ENCODE measurements at places on chromosomes 3 and 15. TPM values are rescaled to one million over a fixed set of nuclear protein-coding genes. Genes with fewer than 3 reads are reported as not detected.

DNA sequence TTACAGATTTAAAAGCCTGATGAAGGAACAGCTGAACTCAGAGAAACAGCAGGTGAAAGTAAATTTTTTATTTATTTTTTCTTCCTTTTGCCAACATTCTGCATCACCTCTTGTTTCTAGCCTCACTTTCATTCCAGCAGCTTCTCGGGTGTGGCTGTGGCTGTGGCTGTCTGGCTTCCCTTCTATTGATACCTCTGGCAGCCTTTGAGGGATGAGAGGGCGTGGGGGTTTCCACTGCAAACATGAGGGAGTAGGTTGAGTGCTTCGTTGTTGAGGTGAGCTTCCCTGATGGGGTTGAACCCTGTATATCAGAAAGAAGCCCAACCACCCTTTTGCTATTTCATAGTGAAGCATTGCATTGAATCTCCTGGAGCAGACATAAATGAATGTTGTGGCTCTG is 6.2 kb upstream of the TMC3 start:
- DNase-seq: no peak

Gene ACAA1
- polyA plus RNA-seq: 33.4 TPM

Gene RYR3
- polyA plus RNA-seq: 54.3 TPM

Gene IFT57
- 24.6 TPM for polyA plus RNA-seq

GRCh38 chr15:88621789-88622604 is 857 bp downstream of the AEN start:
- no peak for DNase-seq

Gene PPM1L
- 10.0 TPM for polyA plus RNA-seq

Gene TOPBP1
- polyA plus RNA-seq: 25.1 TPM

Gene ALDH1A3
- polyA plus RNA-seq: 17.6 TPM

- DNase-seq: no peak
These were observed 464.1 kb downstream of the RAP2B start for GRCh38 chr3:153626158-153626557.

DNA sequence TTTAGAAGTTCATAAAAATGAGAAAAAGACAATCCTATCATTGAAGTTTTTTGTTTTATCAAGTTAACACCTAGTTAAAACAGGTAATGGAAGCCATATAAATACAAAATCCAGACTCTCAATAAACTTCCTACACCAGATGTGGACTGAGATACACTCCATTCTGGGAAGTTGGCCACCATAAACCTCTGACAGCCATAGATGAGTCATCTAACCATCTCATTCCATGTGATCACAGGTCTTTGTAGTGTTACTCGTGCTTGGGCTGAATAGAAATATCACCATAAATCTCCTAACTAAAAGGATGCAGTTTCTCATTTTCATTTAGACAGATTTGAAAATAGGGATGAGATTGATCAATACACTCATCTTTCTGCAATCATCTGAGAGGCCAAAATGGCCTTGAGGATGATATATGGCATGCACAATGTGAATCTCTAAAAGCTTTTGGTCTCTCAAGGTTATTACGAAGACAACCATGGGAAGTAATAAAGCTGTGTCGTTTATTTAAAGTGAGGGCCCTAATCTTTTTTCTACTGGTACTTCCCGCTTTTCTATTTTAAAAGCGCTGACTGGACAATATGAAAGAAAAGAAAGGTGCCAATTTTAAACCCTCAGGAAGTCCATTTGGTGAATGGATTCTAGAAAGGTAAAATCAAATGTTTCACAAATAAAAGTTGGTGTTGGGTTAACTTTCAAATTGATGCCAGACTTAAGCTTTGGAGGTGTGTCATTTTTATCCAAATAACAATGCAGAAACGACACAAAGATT is 155.5 kb downstream of the POLR2M start:
- DNase-seq: no peak

DNA sequence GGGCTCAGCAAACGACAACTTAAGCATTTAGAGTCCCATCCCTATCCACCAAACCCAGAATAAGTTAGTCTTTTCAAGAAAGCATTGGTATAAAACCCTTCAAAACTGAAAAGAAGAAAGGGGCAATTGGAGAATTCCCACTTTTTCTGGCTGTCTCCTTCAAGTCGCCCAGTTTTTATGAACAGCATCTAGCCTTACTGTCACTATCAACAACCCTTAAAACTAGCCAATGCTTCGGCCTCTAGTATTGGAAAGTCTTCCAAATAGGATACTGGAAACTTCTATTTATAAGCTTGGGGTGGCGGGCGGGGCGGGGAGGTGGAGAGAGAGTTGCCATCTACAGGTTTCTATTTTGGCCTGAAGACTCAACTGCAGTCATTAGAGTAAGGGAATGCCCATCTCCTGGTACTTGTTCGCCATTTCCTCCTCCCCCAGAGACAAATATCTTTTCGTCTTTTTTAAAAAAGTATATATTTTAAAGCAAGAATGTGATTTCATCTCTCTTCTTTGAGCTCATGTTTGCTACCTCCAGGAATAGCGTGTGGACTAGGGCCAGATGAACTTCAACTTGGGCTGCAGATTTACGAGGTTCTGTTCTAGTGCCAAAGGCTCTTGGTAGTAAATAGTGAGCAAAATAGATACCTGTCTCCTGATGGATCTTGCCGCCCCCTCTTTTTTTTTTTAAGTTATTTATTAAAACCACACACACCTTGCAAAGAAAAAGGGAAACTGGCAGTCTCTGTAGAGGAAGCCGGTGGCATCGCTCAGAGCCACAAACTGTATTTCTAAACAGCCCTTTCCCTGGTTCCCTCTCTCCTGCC is 2.7 kb downstream of the BCL6 start:
- DNase-seq: no peak

DNA sequence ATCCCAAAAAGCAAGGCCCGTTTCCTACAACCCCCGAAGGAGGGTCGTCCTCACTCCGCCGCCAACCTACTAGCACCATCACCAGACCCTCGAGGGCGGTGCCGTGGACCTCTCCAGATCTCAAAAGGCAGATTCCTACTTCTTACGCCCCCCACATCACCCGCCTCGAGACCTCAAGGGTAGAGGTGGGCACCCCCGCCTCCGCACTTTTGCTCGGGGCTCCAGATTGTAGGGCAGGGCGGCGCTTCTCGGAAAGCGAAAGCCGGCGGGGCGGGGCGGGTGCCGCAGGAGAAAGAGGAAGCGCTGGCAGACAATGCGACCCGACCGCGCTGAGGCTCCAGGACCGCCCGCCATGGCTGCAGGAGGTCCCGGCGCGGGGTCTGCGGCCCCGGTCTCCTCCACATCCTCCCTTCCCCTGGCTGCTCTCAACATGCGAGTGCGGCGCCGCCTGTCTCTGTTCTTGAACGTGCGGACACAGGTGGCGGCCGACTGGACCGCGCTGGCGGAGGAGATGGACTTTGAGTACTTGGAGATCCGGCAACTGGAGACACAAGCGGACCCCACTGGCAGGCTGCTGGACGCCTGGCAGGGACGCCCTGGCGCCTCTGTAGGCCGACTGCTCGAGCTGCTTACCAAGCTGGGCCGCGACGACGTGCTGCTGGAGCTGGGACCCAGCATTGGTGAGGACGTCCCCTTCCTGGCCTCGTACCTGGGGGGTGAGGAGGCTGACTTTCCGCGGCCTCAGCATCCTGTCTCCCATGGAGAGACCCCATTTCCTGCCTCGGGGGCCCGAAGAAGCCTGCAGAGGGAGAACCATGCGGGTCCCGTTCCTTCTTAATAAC is at the start of gene MYD88:
TSS of gene MYD88 (plus strand) at position 313 of the 842 bp plus-strand sequence. CDS start at position 353, 40 bp downstream.
- DNase-seq: no peak

Gene TASOR
- 36.9 TPM for polyA plus RNA-seq

Gene GUCA1C
- polyA plus RNA-seq: not detected

Gene CD86
- polyA plus RNA-seq: 1.5 TPM

- no peak for DNase-seq
These were observed 53.5 kb downstream of the ANAPC13 start for GRCh38 chr3:134432236-134432635.

DNA sequence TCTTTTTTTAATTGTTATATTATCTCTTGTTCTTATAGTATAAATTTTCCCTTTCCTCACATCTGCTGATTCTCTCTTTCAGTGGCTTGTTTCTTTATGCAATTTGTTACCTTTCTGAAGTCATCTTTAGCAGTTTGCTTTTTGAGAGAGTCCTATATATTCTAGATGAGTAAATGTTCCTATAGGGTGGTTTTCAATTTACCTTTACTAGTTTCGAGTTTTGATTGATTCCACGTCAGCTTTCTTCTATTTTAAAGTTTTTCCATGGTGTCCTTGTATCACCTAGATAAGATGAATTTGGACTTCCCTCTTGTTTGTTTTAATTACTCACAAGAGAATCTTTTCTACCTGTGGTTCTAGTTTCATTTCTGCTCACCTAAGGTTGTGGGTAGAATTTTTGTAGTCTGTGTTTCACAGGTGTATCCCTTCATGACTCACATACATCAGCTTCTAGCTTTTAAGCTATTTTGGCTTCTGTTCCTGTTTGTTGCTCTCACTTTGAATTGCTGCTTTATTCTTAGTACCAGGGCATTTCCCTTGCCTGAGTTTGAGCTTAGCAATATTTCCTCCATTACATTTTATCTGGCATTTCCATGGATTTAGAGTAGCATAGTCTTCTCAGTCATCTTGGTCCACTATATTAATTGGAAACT is 6.4 kb downstream of the TEX9 start:
- no peak for DNase-seq

Gene GADL1
- 28.7 TPM for polyA plus RNA-seq

GRCh38 chr3:44451441-44451840 is 26.0 kb downstream of the ZNF445 start:
- no peak for DNase-seq

Gene ZNF660
- 4.1 TPM for polyA plus RNA-seq

GRCh38 chr3:20739814-20740213 is 553.8 kb upstream of the SGO1 start:
- DNase-seq: no peak

DNA sequence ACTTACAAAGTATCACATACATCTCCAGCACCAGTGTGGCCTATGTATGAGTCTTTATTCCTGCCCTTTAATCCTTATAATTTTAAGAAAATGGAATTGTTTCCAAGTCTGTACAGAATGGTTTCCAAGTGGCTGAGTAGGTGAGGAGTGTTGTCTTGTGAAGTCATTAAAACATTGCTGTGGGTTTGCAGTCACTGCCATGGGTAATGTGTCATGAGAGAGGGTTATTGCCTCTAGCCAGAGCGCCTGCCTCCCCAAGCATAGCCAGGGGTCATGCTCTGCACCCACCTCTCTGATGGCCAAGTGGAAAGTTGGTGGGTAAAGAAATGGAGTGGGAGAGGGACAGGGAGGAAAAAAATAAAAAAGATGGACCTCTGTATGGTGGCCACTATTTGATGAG is 25.3 kb downstream of the TRAK1 start:
- no peak for DNase-seq

DNA sequence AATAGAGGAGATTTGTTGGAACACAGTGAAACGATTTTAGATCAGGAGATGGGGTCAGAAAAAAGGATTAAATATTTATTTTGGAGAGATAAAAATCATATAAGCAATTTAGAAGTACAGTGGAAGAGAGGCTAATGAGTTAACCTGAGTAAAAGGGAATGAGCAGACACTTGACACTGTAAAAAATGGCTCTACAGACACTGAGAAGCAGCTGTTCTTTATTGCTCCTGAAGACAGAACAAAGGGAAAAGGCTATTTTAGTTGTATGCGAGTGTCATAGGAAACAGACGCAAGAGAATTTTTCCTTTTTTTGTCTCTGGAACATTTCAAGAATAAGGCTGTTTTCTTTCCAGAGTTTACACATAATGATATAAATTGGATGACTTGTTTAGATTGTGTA is 34.3 kb downstream of the ASTE1 start:
- no peak for DNase-seq

- DNase-seq: no peak
These were observed 26.4 kb upstream of the LRIG1 start for GRCh38 chr3:66527246-66527645.

- peak; percentile 22 for DNase-seq
These were observed 205.9 kb downstream of the MBNL1 start for GRCh38 chr3:152474585-152474984.

GRCh38 chr3:111967068-111967467 is 11.8 kb upstream of the ABHD10 start:
- DNase-seq: no peak

DNA sequence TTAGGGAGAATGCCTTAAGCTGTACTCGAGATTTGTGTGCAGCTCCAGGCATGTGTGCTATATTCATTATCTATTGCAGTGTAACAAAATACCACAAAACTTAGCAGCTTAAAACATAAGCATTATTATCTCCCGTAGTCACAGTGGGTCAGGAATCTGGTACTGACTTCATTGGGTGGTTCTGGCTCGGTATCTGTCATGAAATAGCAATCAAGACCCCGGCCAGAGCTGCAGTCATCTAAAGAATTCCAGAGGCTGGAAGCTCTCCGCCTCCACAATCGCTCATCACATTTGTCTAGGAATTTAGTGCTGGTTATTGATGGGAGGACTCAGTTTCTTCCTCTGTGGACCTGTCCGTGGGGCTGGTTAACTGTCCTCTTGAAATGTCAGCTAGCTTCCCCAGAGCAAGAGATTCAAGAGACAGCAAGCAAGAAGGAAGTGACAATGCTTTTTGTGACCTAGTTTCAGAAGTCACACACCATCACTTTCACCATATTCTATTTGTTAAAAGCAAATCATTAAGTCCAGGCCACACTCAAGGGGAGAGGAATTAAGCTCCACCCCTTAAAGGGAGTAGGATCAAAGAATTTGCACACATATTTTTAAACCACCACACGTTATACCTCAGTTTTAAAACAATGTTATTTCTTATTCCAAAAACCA is 76.1 kb downstream of the TOP2B start:
- DNase-seq: no peak

Gene IL5RA
- not detected for polyA plus RNA-seq

- DNase-seq: no peak
These were observed 243.0 kb downstream of the CD47 start for GRCh38 chr3:107847791-107848190.

- DNase-seq: no peak
These were observed 93.2 kb upstream of the MBNL1 start for GRCh38 chr3:152175528-152175889.

DNA sequence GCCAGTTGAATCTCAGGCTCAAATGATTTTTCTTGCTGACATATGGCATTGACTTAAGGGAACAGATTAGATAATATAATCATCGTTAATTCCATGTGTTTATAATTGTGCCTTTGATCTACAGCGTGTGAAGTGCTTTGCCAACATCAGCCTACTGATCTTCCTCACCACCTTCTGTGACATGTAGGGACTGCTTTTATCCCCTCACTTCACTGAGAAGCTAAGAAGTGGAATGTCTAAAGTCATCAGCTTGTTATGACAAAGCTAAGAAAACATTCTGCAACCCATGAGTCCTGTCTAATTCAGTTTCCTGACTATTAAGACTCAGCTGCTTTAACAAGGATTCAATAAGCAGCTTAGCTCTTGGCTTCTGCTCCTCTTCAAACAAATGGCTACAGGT is 106.0 kb downstream of the MYH15 start:
- no peak for DNase-seq

DNA sequence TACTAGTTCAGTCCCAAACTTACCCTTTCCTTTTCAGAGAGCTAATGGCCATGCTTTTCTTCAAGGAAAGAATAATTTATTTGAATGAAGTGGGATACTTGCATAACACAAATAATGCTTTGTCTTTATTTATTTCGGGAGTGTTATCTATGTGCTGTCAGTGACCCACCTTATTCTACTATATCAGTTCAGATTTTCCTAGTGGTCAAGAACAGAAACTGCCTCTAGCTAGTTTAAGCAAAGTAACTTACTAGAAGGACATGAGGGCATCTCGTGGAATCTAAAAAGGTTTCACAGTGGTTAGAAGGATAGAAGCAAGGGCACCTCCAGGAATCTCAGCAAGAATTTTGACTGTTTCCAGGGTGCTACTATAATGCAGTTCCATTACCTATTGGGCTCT is 3.8 kb upstream of the TIMMDC1 start:
- DNase-seq: no peak

Gene TMEM207
- not detected for polyA plus RNA-seq

- DNase-seq: no peak
These were observed 20.2 kb downstream of the MYZAP start for GRCh38 chr15:57611938-57612337.

- DNase-seq: no peak
These were observed 578.1 kb downstream of the FHIT start for GRCh38 chr3:60673123-60673522.

Data from forelimb muscle (tissue), 1 donor.